Mesenchymal stem cell (in vitro differentiated cells and primary cell): ENCODE measurements at places on chromosomes 12 and 14.

DNA sequence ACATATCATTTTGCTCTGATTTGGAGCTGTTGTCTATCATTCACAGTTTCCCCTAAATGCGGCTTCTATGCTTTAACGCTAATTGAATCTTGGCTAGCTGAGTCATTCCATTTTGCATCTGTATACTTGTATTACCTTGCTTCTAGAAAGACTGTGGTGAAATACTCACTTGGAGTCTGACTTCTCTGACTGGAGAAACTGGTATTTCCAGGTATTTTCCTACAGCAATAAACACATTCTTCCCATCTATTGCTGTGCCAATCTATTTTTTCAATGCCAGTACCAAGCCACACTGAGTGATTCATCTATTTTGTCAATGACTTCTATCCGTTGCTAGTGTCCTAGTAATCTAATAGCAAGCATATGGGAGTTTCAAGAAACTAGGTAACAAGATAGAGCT is 76.0 kb upstream of the ST8SIA1 start:
- no peaks in the 10 kb centered on the region for H3K27me3 ChIP-seq
- H3K36me3 ChIP-seq, result no peaks in the 10 kb centered on the region
- no peaks in the 10 kb centered on the region for H3K4me1 ChIP-seq
- no peak overlapping the region for H3K4me3 ChIP-seq
- H3K27ac ChIP-seq, result no peak overlapping the region

DNA sequence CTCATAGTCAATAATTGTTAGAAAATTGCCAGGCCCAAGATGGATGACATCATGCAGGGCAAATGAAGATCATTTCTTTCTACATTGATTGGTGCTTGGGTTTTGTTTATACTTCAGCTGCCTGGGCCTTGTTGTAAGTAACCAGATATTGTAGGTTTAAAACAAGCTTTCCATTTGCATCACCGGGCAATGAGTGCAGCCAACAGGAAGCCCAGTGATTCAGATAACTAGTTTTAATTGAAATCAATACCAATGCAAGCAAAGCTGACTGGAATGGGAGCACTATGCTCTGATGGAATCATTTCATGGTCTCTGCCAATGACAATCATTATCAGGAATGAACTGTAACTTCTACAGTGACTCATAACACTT is 279.3 kb downstream of the DUSP6 start:
- peak; percentile 39 for DNase-seq
- no peaks in the 10 kb centered on the region for H3K4me1 ChIP-seq
- no peaks in the 10 kb centered on the region for H3K36me3 ChIP-seq
- H3K27me3 ChIP-seq, result no peaks in the 10 kb centered on the region
- H3K27ac ChIP-seq, result peak overlapping the region; percentile 54

DNA sequence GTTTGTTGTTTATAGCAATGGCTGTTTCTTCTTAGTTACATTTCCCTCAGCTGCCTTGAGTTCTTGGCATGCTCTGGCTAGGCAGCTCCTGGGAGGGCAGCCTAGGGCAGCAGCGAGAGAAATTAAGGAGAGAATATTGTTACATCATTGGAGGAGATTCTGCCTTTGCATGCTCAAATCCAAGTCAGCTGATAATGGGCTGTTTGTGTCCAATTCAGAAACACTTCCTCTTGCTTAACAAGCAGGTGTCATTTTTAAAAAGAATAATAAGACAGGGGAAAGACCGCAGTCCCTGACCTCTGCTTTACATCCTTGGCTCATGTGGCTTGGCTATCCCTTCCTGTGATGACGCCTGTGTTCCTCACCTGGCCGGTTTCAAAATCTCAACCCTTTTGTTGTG is 76.9 kb downstream of the ESR2 start:
- H3K27ac ChIP-seq, result no peak overlapping the region
- no peak overlapping the region for H3K4me3 ChIP-seq
- DNase-seq, result no peak
- H3K36me3 ChIP-seq, result peaks cover 44% of the 10 kb centered on the region

DNA sequence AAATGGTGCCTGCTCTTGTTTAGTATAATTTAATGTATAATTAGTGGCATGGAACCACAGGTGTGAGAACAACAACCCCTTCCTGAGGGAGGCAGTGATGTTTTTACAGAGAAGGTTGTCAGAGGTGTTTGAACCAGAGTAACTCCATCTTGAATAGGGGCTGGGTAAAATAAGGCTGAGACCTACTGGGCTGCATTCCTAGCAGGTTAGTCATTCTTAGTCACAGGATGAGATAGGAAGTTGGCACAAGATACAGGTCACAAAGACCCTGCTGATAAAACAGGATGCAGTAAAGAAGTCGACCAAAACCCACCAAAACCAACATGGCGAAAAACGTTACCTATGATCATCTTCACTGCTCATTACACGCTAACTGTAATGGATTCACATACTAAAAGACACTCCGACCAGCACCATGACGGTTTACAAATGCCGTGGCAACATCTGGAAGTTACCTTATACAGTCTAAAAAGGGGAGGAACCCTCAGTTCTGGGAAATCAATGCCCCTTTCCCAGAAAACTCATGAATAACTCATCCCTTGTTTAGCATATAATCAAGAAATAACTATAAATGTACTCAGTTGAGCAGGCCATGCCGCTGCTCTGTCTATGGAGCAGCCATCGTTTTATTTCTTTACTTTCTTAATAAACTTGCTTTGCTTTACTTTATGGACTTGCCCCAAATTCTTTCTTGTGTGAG is 47.8 kb upstream of the LTA4H start:
- no peak for DNase-seq
- H3K27ac ChIP-seq, result no peak overlapping the region
- peaks cover 2% of the 10 kb centered on the region for H3K27me3 ChIP-seq
- no peak overlapping the region for H3K4me3 ChIP-seq
